Cerebellar nuclear complex (tissue), 1 donor: ENCODE measurements at places on chromosomes 1 and 21.

DNA sequence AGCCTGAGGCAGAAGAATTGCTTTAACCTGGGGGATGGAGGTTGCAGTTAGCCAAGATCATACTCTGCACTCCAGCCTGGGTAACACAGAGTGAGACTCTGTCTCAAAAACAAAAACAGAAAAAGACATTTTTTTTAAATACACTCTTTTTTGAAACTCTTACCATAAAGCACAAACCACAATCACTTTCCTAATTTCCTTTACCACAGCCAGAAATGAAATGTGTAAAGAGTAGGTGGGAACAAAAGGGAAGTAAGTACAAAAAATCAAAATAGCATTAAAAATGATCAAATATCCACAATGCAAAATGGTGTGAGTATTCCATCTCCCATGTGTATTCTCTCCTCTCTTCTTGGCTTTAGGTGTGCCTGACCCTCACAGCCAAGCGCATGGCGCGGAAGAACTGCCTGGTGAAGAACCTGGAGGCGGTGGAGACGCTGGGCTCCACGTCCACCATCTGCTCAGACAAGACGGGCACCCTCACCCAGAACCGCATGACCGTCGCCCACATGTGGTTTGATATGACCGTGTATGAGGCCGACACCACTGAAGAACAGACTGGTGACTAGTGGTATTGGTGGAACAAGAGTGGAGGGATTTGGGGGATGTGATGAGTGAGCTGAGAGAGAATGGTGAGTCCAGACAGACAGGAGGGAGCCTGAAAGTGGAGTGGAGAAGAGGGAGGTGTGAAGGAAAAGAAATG, 14.9 kb downstream of the ATP1A4 start:
- no peak for DNase-seq

DNA sequence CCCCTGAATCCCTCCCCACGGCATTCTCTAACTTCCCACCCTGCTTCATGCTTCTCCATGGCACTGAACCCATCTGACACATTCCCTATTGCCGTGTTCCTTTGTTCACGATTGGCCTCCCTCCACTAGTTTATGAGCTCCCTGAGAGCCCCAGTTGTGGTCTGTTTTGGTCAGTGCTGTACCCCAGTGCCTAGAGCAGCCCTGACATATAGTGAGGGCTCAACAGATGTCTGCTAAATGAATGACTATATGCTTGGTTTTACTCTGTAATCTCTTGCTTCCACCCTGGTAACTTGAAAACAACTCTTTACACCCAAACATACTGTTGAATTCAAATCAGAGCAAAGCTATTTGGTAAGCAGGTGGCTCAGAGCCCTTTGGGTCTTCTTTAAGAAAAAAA, 171.1 kb upstream of the EDN2 start:
- DNase-seq = no peak

- DNase-seq = no peak
Observed at GRCh38 chr21:41220208-41220733, 52.3 kb downstream of the BACE2 start.

DNA sequence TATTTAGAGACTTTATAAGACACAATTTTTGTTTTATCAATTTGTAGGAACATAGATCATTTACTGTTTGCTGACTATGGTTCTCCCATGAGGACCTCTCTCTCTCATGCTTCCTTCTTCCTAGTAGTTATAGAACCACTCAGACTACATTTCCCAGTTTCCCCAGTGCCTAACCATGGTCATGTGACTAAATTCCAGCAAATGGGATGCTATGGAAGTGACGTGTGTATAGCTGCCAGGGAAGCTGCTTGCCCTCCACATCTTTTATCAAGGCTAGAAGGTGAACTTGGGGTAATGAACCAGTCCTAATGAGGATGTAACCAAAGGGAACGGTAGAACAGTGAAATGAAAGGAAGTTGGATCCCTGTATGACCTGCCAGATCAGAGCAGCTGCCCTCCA, 184.0 kb downstream of the MIS18A start:
- DNase-seq = no peak

DNA sequence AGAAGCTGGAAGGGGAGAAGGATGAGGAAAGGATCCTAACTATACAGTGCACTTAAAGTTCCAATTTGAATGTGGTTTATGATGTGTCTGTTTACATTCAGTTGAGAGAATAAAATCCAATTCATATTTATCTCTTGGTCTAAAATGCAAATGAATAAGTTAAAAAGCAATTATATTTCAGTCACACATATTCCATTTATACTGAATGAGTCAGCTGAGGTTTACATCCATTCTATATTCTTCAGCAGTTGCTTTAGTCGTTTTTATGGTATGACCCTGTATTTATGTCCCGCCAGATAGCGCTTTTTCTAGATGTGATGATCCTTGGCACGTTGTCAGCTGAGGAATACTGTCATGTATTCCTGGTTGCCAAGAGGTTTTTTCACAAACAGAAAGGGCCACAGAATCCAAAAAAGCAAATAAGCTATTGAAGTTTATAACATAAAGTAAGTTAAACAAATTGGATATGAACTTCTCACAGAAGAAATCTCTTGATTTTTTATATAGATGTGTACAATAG, 866.2 kb downstream of the NCAM2 start:
- no peak for DNase-seq

DNA sequence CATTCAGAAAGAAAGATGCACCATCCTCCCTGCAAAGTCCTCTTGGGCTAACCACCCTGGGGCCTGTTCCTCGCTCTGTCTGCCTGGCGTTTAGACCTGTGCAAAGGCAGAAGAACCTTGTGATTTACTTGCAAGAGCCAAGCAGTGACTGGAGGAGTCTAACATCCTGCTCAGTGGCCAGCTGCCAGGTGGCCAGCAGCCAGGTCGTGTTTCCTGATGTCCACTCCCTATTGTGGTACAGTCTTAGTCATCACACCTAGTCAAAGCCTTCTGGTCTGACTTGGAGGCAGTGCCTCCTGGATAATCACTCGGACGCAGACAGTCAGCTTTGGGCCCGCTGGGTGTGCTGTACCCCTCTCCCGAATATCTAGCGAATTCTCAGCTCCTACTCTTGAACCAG, 118.1 kb downstream of the PGBD5 start:
- DNase-seq = no peak

DNA sequence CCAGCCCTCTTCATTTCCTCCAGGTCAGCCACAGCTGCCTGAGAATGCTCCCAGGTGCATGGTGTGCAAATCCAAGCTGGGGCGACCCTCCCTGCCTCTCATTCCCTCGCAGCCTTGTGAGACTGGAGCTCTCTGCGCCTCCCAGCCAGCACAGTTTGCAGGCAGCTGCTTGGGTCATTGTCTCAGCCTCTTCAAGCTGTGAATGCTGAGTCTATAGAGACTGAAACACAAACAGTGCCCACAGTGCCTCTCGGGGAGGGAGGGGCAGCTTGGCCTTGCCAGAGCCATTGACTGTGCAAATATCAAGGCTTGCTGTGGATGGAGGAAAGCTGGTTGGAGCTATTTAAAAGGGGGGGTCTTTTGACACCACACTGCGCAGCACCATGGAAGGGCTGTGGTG, 10.6 kb downstream of the PLXNA2 start:
- no peak for DNase-seq

GRCh38 chr1:52867087-52867863, 24.7 kb downstream of the ZYG11A start:
- DNase-seq = no peak

GRCh38 chr1:94055459-94056122, 65.4 kb downstream of the ABCA4 start:
- no peak for DNase-seq

DNA sequence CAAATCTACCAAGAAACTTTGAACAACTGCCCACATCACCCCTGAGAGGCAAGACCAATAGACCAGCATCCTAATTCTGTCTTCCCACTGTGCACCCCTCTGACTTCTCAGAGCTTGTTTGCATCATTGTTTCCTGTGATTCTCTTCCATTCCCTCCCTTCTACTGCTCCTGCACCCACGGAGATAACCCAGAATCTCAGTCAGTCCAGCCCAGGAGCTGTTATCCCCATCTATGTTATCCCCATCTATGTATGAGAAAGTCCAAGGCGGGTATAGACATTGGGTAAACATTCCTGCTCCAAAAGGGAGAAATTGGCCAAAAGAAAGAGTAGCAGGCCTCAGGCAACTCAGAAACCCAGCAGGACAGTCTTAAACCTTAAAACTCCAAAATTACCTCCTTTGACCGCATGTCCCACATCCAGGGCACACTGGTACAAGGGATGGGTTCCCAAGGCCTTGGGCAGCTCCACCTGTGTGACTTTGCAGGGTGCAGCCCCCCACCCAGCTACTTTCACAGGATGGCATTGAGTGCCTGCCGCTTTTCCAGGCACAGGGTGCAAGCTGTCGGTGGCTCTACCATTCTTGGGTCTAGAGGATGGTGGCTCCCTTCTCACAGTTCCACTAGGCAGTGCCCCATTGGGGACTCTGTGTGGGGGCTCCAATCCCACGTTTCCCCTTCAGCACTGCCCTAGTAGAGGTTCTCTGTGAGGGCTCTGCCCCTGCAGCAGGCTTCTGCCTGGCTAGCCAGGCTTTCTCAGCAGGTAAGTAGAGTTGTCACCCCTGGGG, 414.8 kb downstream of the NPHP4 start:
- no peak for DNase-seq

DNA sequence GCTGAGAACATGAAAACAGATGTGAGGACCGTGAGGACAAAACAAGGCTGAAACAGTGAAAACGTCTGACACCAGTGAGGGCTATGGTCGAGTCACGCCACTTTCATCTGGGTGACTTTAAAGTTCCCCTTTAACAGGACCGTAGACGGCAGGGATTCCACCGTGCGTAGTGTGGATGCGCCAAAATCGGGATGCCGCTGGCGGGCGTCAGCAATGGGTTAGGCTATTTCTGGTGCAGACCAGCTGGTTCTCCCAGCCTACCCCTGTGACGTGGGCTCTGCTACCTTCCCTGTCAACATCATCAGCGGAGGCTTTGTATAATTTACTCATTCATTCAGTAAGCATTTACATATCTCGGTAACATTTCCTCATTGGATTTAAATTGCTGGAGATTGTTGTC, 246.6 kb upstream of the AJAP1 start:
- no peak for DNase-seq

DNA sequence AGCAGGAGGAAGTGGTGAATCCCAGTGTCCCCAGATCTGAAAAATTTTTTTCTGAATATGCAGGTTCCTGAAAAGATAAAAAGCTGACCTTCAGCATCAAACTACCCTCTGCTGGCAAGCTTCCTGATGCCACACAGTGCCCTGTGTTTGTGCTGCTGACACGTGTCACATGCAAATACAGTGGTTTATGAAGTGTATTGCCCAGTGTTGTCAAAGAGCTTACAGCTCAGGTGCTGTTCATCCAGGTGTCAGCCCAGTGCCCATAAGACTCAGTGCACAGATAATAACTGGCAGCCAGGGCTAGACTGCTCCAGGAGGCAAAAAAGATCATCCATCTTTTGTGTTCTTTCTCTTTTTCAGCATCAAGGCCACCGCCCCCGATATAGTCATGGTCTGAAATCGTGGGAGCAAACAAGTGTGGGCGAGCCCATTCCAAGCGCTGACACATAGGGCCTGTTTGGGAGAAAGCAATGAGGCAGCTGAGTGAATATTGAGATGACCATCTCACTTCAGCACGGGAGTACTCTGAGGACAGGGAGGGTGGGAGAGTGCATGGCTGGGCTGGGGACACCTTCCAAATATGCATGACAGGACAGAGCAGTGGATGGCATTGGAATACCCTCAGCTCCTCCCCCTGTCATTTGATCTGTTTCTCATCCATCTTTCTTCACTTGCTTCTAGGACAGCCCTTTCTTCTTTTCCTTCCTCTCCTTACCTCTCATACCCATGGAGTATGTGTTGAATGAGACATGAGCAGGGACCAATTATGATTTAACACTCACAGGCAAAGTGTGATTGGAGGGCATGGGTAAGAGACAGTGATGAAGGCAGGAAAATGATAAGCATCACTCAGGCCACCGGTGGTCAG, 6.4 kb upstream of the KCNK1 start:
- no peak for DNase-seq

GRCh38 chr21:16194095-16194787, 464.5 kb downstream of the USP25 start:
- no peak for DNase-seq

DNA sequence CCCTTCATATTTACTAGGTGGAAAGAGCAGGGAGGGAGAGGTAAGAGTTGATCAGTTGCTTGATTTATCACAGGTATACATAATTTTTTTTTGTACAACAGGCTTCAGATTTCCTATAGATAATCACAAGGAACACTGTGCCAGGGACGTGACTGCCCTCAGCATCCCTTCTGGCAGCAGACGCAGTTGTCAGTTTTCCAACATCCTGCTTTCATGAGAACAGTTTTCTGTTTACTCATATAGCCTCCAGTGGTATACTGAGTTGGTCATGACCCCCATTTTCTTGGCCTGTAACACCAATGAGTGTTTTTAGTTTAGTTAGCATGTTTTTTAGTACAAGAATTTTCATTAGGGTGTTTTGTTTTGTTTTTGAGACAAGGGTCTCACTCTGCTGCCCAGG, 37.9 kb upstream of the PTPRF start:
- DNase-seq = no peak

GRCh38 chr1:79745929-79746328, 739.4 kb upstream of the ADGRL4 start:
- no peak for DNase-seq

DNA sequence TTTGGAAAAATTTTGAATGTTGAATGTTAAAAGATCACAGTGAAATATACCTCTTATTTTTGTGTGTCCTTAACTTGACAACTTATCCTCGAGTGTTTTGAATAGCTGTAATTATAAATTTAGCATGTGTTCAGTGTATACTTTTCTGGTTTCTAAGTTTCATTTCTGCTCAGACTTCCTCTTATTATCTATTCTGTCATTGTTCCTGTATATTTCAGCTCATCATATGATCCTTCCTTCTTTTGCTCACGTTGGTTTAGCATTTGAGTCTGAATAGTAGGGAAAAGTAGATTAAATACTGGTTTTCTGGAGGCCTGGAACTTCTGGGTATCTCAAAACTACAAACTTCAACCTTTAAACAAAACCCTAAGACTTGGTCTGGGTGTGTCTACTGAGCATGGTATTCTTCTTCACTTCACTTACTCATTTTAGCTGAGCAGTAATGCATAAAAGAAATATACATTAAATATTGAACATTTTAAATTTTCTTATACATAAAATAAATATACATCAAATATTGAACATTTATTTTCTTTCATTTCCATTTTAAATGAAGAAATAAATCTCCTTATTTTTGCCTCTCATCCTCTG, 3.3 kb upstream of the ATP6V1G3 start:
- no peak for DNase-seq

- no peak for DNase-seq
Observed at GRCh38 chr1:214518361-214518760, 33.0 kb downstream of the PTPN14 start.

GRCh38 chr1:238027366-238027765, 136.6 kb upstream of the ZP4 start:
- no peak for DNase-seq

GRCh38 chr1:203093754-203094410, 8.1 kb upstream of the MYOG start:
- DNase-seq = no peak

- no peak for DNase-seq
Observed at GRCh38 chr1:184214128-184214527, 162.6 kb downstream of the TSEN15 start.

DNA sequence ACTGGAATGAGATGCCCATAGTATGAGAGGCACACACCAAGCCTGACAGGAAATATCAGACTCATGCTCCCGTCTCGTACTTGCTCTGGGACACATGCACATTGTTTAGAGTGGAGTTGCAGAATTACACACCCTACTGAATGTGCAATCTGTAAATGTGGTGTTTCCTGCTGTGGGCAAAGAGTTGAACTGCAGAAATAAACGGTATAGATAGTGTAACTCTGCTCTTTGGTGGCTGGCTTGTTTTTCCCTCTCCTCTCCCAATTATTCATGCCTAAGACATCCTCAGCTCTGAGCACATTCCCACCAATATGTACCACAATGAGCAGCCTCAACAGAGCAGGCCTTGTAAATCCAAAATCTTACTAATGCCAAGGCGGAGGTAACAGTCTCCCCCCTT, 90.1 kb upstream of the DIRAS3 start:
- DNase-seq = no peak
